ENCODE measurements at places on chromosomes 7 and 10. TPM values are rescaled to one million over a fixed set of nuclear protein-coding genes. Genes with fewer than 3 reads are reported as not detected.

The FOXI2 gene
- not detected for total RNA-seq

The A1CF gene
- not detected for total RNA-seq

The SORCS3 gene
- total RNA-seq, result not detected

The VSIR gene
- total RNA-seq, result 167 TPM

The SPDYE5 gene
- total RNA-seq, result not detected

The AKR1B1 gene
- 44.6 TPM for total RNA-seq

The SP8 gene
- not detected for total RNA-seq

The SPAM1 gene
- total RNA-seq, result not detected

The CDC14C gene
- total RNA-seq, result not detected
